ENCODE measurements at places on chromosomes 3 and 15.

DNA sequence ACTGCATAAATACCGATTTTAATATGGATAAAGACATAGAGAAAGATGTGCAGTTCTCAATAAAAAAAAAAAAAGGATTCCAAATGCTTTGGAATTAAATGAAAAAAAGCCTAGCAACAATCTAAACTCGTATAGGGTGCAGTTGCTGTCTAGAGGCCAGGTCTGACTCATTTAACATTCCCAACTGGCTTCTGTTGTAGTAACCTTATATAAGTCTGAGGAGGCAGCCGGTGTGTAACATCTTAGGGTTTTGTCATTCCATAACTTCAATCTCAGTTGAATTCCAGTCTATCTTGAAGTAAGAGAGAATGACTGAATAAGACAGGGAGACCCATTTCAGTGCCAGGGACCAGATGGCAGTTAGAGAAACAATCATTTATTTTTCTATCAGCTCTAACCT, 6.5 kb downstream of the PDCD10 start:
- no peak for DNase-seq

DNA sequence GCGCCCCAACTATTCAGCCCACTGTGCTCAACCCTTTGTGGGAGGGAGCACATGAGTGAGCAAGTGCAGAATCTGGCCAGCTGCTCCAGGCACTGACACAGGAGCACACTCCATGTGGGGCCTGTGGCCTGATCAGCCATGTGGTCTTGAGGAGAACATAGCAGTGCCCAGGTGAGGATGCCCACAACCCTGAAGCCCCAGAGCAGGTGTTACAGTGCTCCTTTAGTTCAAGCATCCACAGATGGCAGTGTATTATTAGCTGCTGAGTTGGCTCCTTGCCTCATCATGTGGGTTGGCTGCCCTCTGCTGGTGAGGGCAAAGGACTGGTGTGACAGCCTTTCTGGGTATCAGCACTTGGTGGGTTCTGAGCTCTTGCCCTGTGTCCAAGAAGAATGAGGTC, 1588.2 kb downstream of the SI start:
- no peak for DNase-seq

DNA sequence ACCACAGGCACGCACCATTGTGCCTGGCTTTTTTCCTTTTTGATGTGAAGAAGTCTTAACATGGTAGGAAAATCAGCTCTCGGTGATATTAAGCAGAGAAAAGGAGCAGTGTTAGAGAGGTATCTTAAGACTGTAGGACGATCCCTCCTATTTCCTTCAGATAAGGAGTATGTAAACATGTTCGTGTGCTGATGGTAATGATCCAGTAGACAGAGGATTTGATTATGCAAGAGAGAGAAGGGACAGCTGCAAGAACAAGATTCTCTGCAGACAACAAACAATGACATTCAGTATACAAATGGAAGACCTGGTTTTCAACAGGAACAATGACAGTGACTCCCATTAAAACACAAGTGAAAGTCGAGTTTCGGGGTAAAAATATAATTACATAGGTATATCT, 95.1 kb upstream of the MELTF start:
- DNase-seq = no peak

DNA sequence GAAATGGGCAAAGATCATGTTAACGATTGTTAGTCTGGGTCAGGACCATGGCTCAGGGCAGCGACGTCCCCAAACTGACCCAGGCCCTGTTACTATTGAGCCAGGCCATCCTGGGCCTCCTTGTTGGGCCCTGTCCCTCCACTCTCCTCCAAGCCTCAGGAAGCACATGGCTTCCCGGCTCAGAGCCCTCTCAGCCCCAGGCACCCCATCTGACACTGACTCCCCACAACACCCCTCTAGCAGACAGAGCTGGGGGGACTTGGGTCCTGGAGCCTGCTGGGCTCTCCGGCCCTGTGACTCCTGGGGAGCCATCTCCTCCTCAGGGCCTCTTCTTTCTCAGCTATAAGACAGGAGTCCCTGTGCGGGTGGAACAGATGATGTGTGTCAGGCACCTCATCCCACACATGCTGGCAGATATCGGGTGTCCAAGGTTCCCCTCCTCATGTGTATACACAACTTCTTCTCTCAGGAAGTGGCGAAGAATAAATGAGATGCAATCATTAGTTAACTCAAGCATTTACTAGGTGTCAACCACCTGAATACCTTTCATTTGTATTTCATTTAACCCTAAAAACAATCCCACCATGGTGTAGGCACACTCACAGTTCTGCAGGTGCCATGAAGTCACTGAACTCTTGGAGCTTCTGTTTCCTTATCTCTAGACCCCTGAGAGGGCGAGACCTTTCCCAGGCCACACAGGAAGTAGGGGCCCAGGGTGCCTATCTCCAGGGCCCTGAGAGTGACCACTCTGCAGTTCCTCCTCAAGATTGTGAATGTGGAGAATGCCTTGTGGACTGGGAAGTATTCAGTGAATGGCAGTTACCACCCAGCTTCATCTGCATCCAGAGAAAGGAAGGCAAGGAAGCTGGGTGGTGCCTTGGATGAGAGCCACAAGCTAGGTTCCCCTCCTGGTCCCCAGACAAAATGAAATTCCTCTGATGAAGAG, 282.5 kb upstream of the TLE3 start:
- no peak for DNase-seq

- no peak for DNase-seq
These were observed 5.7 kb downstream of the OSBPL11 start for GRCh38 chr3:125589547-125590122.

DNA sequence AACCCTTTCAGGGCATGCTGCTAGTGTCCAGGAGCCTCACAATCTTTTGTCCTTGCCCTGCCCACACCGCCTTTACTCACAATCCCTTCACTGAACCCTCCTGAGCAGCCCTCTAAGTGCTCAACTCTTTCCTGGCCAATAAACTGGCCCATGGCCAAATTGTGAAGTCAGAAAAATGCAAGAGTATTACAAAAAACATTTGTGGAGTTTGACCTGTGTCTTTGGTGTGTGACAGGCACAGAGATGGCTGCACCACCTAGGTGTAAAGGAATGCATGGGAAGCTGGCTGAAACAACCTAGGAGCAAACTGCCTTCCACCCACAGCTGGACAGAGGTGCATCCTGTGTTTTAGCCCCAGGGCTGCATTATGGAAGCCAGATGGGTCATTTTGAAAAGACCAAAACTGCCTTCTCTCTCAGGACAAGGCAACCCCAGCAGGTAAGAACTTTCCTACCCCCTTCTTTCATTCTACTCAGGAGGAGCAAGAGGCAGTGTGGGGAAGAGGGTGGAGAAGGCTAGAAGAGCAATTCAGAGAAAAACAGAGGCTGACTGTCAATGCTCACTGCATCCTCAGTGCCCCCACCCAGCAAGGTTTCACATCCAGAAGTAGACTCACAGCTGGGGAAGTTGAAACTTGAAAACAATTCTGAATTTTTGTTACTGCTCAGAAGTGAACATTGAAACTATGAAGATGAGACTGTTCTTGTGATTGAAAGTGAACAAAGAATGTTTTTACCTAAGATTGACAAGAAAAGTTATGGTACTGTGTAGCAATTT, 78.6 kb downstream of the TRIM42 start:
- no peak for DNase-seq

- DNase-seq = no peak
These were observed 659.9 kb downstream of the SI start for GRCh38 chr3:164418414-164418813.

- no peak for DNase-seq
These were observed 9.2 kb downstream of the CCRL2 start for GRCh38 chr3:46416125-46416810.

- no peak for DNase-seq
These were observed 766 bp downstream of the FAM98B start for GRCh38 chr15:38454696-38455090.

GRCh38 chr15:41560572-41560874, 1.5 kb downstream of the TYRO3 start:
- no peak for DNase-seq

- DNase-seq = no peak
These were observed 3.9 kb downstream of the NUSAP1 start for GRCh38 chr15:41336549-41336948.

DNA sequence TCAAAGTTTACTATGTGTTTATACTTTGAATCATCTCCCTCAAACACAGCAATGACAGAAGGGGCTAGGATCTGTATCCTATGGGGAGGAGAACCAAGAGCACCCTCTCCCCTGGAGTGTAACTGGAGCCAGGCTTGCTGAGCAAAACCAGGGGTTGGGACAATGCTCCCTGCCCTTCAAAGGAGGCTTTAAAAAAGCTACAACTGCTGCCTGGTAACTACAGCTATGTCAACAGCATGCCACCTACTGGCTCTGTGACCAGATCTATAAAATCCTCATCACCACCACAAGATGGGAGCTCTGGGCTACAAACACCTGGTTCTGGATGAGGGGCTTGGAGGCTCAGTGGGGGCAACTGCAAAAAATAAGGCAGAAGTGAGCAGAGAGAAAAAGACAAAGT, 61.9 kb downstream of the ANO10 start:
- no peak for DNase-seq

DNA sequence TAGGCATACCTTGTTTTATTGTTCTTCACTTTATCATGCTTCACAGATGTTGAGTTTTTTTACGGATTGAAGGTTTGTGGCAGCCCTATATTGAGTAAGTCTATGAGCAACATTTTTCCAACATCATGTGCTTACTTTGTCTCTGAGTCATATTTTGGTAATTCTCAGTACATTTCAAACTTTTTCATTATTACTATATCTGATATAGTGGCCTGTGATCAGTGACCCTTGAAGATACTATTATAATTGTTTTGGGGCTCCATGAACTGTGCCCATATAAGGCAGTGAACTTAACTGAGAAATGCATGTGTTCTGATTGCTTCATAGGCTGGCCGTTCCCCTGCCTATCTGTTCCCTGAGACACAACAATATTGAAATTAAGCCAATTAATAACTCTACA, 42.8 kb upstream of the NSMCE3 start:
- no peak for DNase-seq

DNA sequence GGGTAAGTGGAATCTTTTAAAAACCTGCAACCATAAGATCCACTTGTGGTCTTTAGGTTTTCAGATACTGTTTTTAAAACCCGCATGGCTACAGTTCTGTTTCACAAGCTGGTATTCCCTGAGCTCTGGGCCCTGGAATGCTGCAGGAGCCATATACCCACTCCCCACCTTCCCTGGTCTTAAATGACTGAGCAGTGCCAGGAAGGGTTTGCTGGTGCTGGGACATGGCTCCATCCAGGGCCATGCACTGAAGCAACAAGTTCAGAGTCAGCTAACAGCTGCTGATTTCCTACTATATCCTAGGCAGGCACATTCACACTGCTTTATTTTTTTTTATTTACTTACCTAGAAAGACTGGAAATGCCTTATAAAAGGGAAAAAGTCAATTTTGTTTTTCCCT, 77.3 kb downstream of the HCN4 start:
- DNase-seq = no peak

DNA sequence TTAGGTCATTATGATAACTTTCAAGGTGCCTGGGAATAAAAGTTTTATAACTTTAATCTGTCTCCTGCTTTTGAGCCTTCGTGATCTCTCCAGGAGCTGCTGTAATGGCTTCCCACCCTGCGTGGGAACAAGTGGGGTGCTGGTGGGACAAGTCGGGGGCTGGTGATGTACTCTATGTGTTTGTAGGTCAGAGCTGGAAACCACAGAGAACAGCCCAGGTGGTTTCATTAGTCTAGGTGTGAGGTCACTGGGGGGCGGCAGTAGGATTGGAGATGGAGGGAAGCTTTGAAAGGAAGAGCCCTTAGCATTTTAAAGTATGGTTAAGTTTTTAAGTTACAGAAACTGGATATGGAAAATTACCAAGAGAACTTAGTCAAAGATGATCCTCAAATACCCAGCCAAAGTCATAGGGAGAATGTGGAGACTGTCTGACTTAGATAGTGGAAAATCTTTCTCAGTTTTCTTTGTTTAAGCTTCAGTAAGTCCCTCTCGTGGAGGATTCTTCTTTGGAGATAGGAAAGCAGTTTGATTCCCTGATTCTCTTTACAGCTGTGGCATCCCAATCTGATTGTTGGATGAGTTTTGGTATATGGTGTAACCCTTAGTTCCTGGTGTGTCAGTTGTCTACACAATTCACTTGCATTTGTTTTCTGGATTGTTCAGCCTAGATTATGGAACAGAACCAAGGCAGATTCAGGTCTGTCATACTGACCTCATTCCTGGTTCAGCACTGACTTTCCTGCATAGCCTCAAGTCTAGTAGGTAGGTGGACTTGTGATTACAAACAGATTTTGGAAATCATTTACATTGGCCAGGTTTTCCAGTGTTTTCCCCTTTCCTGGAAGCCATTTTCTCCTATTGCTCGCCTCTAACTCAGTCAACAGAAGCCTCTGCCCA, 115.6 kb downstream of the FNDC3B start:
- DNase-seq = no peak

DNA sequence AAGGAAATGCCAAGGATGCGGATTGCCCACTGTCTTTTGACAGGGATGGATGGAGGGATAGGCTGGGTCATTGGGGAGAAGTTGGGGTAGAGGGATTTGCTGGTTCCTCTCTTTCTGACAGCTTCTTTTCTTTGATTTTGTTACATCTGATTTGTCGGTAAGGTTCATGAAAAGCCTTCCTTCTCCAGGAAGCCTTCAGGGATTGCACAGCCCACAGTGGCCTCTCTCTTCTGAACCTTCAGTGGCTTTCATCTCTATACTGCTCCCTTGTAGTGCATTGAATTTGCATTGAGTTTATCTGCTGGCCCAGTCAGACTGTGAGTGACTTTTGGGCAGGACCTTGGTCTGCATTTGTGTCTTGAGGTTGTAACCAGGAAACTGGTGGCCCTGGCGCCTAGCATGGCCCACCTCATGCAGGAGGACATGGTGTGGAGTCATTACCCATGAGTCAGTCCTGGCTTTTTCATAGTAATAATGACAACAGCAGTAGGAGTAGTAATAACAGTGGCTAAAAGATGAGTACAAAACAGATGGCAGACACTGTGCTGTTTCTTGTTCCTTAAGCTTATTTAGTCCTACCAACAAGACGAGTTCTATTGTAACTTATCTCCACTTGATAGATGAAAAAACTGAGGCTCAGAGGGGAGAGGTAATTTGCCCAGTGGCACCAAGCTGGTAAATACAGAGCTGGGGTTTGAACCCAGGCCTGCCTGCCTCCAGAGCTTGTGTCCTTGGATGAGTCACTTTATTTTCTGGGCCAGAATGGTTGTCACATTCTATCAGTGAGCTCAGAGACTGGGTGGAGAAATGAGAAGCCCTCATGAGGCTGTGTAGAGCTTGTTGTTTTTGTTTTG, 28.4 kb downstream of the SMAD6 start:
- no peak for DNase-seq

DNA sequence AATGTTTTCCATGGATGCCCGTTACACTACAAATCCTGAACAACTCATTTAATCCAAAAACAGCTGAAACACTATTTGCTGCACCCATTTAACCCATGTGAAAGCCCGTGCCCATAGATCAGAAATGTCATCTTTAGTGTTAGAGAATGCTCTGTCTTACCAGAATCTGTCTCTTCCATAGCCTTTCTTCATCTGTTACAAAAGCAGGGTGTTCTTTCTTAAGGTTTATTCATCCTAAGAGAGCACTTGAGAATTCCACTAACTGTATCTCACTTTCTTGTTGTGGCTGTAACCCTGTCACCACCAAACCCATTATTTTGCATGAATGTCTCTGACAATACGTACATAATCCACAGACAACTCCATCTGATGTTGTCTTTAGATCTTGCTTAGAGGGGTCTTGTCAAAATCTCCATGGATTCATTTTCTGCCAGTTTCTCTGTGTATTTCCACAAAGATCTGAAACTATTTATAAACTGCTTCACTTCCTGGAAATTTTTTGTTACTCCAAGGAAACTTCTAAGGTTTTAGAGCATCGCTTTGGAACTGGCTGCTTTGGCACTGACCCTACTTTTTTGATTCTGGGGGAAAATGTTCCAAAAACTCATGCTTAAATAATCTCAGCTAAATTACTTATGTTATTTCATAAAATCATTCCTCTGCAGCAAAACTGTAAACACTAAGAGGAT, 167.8 kb upstream of the CCDC54 start:
- no peak for DNase-seq
